Liver (tissue), 10 donors: ENCODE measurements at places on chromosomes 7 and 10. TPM values are rescaled to one million over a fixed set of nuclear protein-coding genes. Genes with fewer than 3 reads are reported as not detected.

GRCh38 chr10:142371-142770 is 7.1 kb downstream of the ZMYND11 start:
- no peak for DNase-seq
- H3K36me3 ChIP-seq, result no peaks in the 10 kb centered on the region

- no peaks in the 10 kb centered on the region for H3K27me3 ChIP-seq
- no peak overlapping the region for H3K27ac ChIP-seq
- H3K4me1 ChIP-seq, result no peaks in the 10 kb centered on the region
Observed at GRCh38 chr10:1370298-1370697, 314.1 kb downstream of the WDR37 start.

DNA sequence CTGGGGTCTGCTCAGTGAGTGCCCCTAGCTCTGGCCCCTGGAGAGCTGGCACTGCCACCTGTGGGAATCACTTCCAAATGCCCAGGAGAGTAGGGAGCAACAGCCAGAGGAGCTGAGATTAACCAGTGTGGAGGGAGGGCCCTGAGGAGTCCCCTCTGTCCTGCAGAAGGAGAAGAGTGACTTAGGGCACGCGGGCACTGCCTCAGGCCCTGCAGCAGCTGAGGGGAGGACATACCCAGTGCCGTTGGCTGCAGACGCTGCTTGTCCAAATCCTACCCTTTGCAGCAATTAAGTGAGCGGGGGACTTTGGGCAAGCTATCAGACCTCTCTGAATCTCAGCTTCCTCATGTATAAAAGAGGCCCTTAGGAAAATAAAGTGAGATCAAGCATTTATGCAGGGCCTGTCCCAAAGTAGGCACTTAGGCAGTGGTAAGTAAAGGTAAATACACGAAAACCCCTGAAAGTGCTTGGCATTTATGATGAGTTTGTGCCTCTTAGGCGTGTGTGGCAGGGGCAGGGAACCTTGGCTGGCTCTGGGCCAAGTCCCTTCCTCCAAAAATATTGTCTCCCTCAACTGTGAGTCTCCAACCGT is 16.9 kb downstream of the PRF1 start:
- no peak overlapping the region for H3K27ac ChIP-seq
- H3K27me3 ChIP-seq, result no peaks in the 10 kb centered on the region
- no peaks in the 10 kb centered on the region for H3K4me1 ChIP-seq
- H3K4me3 ChIP-seq, result no peak overlapping the region
- no peak for DNase-seq

DNA sequence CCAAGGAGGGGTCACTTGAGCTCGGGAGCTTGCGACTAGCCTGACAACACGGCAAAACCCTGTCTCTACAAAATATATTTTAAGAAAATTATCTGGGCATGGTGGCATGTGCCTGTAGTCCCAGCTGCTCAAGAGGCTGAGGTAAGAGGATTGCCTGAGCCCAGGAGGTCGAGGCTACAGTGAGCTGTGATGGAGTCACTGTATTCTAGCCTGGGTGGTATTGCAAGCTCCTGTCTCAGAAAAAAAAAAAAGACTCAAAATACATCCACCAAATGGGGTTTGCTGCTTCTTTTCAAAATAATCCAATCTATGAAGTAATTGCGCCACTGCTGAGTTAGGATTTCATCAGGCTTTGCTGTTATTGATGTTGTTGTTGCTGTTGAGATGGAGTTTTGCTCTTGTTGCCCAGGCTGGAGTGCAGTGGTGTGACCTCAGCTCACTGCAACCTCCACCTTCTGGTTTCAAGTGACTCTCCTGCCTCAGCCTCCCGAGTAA is 11.1 kb upstream of the VIM start:
- no peak overlapping the region for H3K4me3 ChIP-seq
- DNase-seq, result no peak
- no peaks in the 10 kb centered on the region for H3K4me1 ChIP-seq
- no peaks in the 10 kb centered on the region for H3K36me3 ChIP-seq

MLXIPL gene
- 384 TPM for total RNA-seq

CARD11 gene
- 1.3 TPM for total RNA-seq

ASAH2B gene
- 1.5 TPM for total RNA-seq

PLXDC2 gene
- 3.1 TPM for total RNA-seq

GRCh38 chr10:31549896-31550295 is 230.9 kb downstream of the ZEB1 start:
- no peak for DNase-seq
- H3K27me3 ChIP-seq, result no peaks in the 10 kb centered on the region
- H3K4me3 ChIP-seq, result no peak overlapping the region
- H3K36me3 ChIP-seq, result no peaks in the 10 kb centered on the region

DNA sequence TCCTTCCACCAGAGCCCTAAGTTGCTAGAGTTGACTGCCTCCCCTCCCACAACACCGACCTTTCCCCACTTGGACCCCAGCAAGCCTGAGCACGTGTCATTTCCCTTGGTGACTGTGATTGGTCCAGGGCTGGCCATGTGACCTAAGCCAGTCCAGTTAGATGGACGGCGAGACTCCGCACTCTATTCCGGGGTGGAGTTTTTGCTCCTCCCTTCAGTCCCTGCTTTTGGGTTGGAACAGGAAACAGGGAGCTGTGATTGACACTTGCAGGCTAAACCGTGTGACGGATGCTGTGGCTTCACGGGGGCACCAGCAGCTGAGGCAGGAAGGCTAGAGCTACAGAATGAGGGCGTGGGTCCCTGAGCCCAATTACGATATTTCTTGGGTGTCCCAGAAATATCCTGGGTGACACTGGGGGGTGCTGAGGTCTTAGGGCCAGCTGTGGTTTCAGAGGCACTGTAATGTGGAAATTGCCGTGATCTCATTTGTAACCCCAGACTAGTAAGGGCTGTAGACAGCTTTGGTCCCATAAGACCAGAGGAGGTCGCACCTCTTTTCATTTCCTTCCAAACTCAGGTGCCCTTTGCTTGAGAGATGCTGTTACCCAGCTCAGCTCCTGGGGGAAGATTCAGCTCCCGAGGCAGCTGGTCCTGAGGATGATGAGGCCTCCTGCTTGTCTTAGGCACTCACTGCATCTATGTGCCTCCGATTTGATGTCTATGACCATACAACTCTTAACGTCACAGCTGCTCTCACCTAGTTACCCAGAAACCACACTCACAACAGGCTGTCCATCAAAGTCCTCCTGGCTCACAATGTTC is 102.7 kb upstream of the NPTX2 start:
- no peak for DNase-seq
- H3K27ac ChIP-seq, result no peak overlapping the region
- no peaks in the 10 kb centered on the region for H3K27me3 ChIP-seq
- no peak overlapping the region for H3K4me3 ChIP-seq
- no peaks in the 10 kb centered on the region for H3K4me1 ChIP-seq
- no peaks in the 10 kb centered on the region for H3K36me3 ChIP-seq

TMEM213 gene
- not detected for total RNA-seq

DNAJC1 gene
- 27.7 TPM for total RNA-seq

SSC4D gene
- total RNA-seq, result 1.3 TPM

DNA sequence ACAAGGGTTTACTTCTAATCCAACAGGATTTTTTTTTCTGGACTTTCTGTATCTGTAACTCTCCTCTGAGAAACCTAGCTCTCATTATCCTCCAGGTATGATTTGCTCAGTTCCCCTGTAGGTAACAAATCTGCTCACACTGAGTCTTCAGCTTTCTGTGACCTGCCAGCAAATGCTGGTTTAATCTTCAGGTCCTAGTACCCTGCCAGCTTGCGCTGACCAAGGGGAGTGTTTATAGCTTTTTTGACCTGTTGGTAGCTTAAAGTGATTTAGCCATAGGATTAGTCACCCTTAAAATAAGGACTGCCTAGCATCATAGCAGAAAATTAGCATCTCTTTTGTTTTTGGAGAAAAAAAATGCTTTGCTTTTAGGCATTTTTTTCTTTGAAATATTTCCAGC is 22.4 kb downstream of the SND1 start:
- H3K36me3 ChIP-seq, result peaks cover 2% of the 10 kb centered on the region
- no peak for DNase-seq
- peaks cover 2% of the 10 kb centered on the region for H3K4me1 ChIP-seq
- H3K27me3 ChIP-seq, result no peaks in the 10 kb centered on the region
- H3K27ac ChIP-seq, result no peak overlapping the region

GRCh38 chr10:74178042-74178791 is 27.2 kb downstream of the ADK start:
- peak overlapping the region; percentile 29 for H3K4me3 ChIP-seq
- H3K27me3 ChIP-seq, result no peaks in the 10 kb centered on the region
- H3K36me3 ChIP-seq, result no peaks in the 10 kb centered on the region
- H3K4me1 ChIP-seq, result peaks cover 4% of the 10 kb centered on the region

- H3K4me3 ChIP-seq, result no peak overlapping the region
- H3K27me3 ChIP-seq, result no peaks in the 10 kb centered on the region
- peak overlapping the region; percentile 5 for H3K27ac ChIP-seq
- H3K36me3 ChIP-seq, result no peaks in the 10 kb centered on the region
Observed at GRCh38 chr7:30429156-30429530, 49.4 kb downstream of the NOD1 start.

DNA sequence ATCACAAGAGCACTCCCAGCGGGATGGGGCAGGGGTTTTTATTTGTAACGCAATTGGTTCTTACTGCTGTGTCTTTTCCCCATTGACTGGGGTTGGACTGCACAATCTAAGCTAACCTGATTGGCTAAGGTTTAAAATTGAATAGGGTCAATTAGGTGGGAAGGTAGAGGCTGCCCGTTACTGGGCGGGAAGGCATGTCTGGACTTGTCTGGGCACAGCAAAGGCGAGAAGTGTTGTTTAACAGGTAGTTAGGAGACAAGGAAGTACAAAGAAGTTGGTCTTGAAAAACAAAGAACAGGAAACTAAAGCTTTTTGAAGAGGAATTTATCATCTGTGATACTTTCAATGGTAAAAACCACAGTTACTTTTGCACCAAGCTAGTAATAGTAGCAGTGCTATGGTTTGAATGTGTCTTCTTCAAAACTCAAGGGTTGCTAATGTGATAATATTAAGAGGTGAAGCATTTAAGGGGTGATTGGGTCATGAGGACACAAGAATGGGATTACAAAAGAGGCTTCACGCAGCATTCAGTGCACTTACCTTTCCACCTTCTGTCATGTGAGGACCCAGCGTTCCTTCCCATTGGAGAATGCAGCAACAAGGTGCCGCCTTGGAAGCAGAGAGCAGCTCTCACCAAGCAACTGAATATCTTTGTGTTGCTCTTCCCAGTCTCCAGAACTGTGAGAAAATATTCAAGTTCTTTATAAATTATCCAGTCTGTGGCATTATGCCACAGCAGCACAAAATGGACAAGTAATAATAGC is 875.5 kb upstream of the SORCS1 start:
- H3K4me1 ChIP-seq, result no peaks in the 10 kb centered on the region
- no peaks in the 10 kb centered on the region for H3K27me3 ChIP-seq
- no peak for DNase-seq
- no peaks in the 10 kb centered on the region for H3K36me3 ChIP-seq
- no peak overlapping the region for H3K27ac ChIP-seq
- H3K4me3 ChIP-seq, result no peak overlapping the region

SLIT1 gene
- total RNA-seq, result under 0.01 TPM

DNA sequence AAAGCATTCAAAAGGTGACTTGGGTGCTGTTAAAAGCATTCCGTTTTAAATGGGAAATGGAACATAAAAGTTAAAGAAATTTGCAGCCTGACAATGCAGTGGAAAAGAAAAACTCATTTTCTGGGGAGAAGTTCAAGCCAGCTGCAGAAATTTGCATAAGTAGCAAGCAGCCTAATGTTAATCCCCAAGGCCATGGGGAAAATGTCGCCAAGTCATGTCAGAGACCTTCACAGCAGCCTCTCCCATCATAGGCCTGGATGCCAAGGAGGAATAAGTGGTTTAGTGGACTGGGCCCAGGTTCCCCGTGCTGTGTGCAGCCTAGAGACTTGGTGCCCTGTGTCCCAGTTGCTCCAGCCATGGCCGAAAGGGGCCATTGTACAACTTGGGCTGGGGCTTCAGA is 154.2 kb downstream of the PKD1L1 start:
- no peaks in the 10 kb centered on the region for H3K4me1 ChIP-seq

- H3K4me1 ChIP-seq, result no peaks in the 10 kb centered on the region
- no peak overlapping the region for H3K27ac ChIP-seq
- no peaks in the 10 kb centered on the region for H3K36me3 ChIP-seq
- no peak for DNase-seq
Observed at GRCh38 chr7:53437336-53437735, 401.9 kb downstream of the POM121L12 start.

PLCE1 gene
- 0.75 TPM for total RNA-seq

DNA sequence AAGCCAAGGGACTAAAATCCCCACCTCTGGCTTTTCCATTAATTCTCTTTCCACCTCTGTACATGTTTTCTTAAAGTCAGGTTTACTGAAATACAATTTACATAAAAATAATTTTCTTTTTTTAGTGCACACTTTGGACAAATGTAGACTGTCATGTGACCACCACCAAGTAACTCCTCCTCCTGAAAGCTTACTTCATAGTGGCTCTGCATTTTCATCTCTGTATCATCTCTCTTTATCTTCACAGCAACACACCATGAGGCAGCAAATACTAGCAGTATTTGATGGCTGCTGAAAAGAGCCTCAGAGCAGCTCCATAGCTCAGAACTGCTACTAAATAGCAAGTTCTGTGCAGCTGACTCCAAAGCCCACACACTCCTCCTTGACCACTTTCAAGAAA is 17.3 kb downstream of the WDFY4 start:
- H3K4me3 ChIP-seq, result no peak overlapping the region
- H3K36me3 ChIP-seq, result no peaks in the 10 kb centered on the region
- H3K27ac ChIP-seq, result no peak overlapping the region
- H3K27me3 ChIP-seq, result no peaks in the 10 kb centered on the region
